ENCODE measurements at places on chromosomes 5 and 9.

GRCh38 chr5:135447298-135447929 lies at the start of gene DCANP1:
Gene DCANP1 (minus strand): TSS chr5:135447348. CDS start chr5:135447108, 240 bp downstream.
- no peak for DNase-seq

DNA sequence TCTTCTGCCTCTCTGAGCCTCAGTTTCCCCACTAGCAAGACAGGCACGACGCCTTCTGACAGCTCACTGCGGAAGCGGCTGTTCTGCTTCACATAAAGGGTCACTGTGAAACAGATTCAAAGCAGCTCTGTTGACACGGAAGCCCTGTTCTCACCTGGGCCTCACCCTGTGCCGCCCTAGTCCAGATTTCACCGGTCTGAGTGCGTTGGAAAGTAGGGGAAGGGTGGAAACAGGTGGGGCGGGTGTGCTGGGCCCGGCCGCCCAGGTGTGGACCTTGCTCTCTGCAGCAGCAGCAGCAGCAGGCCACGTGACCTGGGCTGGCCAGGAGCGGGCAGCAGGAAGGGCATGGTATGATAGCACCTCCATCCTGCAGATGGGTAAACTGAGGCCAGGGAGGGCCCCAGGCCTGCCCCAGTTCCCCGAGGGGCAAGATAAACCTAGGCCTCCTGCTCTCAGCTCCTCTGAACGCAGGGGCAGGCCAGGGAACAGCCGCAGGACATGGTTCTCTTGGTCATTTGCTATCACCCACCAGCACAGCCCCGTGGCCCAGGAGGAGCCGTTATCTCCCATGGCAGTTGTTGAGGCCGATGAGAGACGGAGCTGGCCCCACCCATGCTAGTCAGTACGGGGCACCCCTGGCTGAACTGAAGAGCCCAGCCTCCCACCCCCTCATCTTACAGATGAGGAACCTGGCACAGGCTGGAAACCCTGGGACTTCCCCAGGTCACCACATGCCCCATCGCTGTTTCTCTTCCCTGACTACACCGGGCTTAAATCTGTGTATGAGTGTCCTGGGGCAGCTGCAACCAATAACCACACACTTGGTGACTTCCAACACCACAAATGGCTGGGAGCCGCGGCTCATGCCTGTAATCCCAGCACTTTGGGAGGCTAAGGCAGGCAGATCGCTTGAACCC lies 12.1 kb downstream of the PTGES2 start:
- no peak for DNase-seq

GRCh38 chr5:80925931-80926330 lies 34.2 kb upstream of the RASGRF2 start:
- no peak for DNase-seq

GRCh38 chr9:29348999-29349398 lies 1775.7 kb upstream of the C9orf72 start:
- DNase-seq: no peak

- DNase-seq: no peak
These were observed 609.2 kb downstream of the PSAT1 start for GRCh38 chr9:78905986-78906755.

- DNase-seq: no peak
These were observed 13.5 kb downstream of the B4GALT1 start for GRCh38 chr9:33153666-33154065.

DNA sequence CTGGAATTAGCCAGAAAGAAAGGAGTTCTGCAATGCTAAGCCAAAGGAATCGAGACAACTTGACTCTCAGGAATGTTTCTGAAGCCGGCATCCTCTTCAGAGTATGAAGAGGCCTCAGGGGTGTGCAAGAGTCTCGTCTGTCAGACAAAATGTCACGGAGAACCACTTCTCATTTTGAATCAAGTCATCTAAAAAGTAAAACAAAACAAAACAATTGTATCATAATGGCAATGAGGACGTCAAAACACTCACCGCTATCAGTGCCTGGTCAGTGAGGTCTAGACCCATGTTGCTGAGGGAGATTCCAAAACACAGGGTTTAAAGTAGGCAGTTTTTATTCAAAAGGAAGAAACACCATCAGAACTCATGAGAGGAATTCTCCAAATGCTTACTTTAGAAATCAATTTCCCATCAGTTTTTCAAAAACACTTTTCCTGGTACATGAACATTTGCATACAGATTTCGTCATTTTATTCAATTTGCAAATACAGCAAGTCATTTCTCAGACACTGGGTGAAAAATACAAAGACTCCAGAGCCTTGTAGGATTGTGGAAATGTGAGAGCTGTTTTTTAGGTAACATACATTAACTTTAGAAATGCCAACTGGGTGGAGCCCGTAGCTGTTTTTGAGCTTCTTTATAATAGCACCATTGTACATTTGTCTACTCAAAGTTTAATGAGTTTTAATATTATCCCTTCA lies 89.5 kb upstream of the MAP3K1 start:
- DNase-seq: no peak

DNA sequence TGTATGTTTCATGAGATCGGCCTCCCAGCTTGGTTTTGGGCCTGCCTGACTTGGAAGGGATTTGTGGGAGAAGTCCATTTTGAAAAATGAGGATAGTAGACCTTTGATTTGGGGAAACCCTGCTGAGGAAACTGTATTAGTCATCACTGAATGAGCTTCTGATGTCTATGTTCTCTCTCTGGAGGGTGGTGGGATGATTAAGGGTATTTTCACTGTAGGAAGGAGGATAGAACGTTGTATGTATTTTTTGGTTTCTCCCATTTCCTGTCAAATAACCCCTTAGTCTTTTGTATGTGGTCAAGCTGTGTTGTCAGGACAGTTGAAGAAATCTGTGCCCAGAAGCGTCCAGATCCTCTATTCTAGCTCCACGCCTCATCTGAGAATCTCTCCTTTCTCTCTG lies 151.9 kb downstream of the INSYN2B start:
- DNase-seq: no peak

DNA sequence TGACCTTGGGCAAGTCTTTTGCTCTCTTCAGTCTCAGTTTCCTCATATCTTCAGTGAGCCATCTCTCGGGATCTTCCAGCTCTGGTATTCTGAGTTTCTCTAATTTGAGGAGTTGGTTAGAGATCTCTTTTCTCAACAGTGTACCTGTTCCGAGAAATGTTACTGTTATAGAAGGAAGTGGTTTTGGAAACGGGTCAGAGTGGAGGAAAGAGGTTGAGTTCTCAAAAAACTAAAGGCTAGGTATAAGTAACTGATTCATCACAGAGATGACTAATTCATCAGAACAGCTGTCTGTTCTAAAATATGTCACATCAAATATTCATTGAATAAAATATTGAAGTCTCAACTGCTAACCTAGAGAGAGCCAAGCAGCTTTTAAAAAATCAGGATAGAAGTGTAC lies 106.6 kb downstream of the PALM2AKAP2 start:
- DNase-seq: no peak

DNA sequence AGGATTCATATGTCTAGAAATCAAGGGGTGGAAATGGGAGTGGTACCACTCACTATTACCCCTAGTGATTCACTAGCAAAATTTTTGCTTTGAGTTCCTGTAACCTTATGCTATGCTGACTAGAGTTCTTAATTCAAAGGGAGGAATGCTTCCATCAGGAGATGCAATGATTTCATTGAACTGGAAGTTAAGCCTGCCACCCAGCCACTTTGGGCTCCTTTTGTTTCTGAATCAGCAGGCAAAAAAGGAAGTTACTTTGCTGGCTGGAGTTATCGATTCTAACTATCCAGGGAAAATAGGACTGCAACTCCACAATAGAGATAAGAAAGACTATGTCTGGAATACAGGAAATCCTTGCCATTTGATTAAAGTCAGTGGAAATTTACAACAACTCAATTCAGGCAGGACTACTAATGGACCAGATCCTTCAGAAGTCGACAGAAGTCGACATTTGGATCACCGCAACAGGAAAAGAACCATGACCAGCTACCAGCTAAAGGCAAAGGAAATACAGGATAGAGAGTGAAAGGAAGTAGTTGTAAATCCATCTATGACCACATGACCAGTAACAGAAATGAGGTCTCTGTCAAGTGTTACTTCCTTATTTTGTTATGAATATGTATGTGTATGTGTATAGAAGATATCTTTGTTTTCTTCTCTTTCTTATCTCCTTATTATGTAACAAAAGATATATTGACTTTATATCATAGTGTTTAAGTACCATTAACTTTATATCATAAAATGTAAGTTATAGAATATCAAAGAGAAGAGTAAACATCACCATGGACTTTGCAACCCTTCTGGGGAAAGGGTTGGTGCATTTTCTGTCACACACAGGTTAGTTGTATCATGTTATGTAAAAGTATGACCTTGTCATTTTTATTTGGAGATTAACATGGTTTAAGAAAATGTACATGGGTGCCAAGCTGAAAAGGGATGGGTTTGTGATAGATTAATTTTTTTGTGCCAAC lies 198.7 kb upstream of the HAPLN1 start:
- DNase-seq: no peak

- no peak for DNase-seq
These were observed 805.0 kb upstream of the C9orf72 start for GRCh38 chr9:28378231-28378630.

DNA sequence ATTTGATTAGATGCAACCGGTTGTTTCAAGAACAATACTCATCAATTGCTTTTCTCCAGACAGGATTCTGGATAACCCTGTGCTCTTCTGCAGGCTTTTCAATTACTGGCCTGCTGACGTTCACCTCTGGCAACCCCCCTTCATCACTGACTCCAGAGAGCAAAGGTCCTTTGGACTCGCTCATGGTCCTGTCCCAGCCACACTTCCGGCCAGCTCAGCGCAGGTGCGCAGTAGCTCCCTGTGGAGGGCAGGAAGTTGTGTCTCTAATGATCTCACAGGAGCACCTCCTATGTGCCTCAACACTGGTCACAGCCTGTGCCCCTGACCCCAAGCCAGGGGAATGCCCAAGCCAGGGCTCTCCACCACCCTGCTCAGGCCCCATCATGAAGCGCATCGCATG lies 44.0 kb downstream of the OLFM1 start:
- DNase-seq: no peak

- DNase-seq: no peak
These were observed 389.5 kb downstream of the KIF4B start for GRCh38 chr5:155402927-155403640.

GRCh38 chr9:127263237-127263636 lies 1.3 kb upstream of the GARNL3 start:
- no peak for DNase-seq

DNA sequence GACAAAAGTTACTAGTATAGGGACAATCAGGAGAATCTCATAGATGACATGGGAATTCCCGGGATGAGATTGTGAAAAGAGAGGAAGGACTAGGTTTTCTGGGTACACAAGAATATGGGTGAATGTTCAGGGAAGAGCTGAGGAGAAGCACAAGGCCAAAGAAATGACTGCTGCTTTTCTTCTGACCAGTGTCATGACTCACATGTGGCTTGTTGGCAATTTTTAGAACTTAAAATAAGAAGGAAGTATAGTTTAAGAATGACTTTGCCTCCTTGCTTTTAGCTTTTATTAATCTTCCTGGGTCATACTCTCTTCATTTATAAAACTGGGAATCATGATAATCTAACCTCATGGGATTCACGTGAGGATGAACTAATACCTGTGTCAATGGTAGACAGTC lies 652.4 kb upstream of the MEF2C start:
- DNase-seq: no peak

- DNase-seq: no peak
These were observed 86.6 kb downstream of the EHMT1 start for GRCh38 chr9:137705443-137705863.

DNA sequence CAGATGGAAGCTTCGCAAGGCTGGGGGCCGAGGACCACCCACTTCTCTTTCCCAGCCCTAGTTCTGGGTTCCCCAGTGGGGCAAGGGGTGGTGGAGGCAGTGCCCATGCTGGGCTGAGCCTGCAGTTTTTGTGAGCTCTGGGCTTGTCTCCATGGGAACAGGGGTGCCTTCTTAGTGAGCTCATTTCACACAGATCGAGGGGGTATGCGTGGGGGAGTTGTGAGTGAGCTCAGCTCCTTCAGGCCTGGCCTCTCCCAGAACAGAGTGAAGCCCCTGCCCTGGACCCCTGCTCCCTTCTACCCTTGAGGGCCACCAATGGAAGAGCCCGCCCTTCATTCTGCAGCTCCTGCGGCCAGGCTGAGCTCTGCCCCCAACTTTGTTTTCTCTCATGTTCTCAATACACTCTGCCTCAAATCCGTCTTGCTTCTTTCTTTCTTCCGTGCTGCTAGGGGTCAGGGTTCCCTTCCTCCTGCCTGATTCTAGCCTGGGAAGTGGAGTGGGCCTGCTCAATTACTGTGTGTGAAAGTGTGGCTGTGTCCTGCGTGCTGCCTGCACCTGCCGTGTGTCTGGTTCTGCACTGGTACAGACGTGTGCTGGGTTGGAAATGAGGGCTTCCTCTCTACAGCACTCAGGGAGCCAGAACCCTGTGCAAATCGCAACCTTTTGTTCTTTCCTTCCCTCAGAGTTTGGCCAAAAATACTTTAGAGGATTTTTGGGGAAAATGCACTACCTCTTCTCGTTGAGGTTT lies 9.0 kb upstream of the MYOZ3 start:
- no peak for DNase-seq

DNA sequence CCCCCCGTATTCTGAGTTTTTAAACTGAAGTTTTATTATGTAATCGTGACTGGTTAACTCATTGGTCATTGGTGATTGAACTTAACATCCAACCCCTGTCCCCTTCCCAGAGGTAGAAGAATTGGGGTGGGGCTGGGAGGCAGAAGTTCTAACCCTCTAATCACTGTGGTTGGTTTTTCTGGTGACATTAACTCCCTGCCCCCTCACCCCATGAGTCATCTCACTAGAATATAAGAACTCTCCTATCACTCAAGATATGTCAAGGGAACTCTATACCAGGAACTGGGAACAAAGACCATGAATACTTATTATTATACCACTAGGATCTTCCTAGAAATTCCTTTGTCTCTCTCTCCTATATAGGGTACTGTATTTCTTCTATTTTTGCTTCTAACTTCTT lies 52.3 kb upstream of the CAVIN4 start:
- DNase-seq: no peak

GRCh38 chr9:8644571-8644970 lies 845.0 kb upstream of the DMAC1 start:
- DNase-seq: no peak

- no peak for DNase-seq
These were observed 147.2 kb upstream of the CD180 start for GRCh38 chr5:67343835-67344234.

GRCh38 chr5:13956471-13956870 lies 12.0 kb upstream of the DNAH5 start:
- DNase-seq: no peak

- no peak for DNase-seq
These were observed 50.2 kb upstream of the ACTBL2 start for GRCh38 chr5:57532513-57533497.
